ENCODE measurements at places on chromosomes 2 and 18.

DNA sequence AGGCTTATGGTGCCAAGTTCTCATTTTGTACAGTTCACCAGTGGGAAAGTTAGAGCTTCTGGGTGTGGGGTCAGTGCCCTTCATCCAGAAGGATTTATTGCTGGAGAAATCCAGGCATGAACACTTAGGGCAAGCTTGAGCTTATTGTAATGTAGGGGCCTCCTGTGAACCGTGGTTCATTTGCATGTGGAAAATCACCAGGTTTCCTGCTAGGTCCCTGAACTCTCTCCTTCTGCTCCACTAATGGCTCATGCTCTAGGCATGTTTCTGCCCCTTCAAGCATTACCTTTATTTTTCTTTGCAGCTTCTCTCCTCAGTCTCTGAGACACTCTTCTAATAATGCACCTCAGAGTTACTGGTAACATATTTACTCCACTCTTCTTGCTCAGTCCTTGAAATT lies 79.3 kb upstream of the FAM98A start:
- no peak for DNase-seq

- DNase-seq = no peak
Measured at GRCh38 chr18:63249771-63250170, 69.8 kb downstream of the BCL2 start.

DNA sequence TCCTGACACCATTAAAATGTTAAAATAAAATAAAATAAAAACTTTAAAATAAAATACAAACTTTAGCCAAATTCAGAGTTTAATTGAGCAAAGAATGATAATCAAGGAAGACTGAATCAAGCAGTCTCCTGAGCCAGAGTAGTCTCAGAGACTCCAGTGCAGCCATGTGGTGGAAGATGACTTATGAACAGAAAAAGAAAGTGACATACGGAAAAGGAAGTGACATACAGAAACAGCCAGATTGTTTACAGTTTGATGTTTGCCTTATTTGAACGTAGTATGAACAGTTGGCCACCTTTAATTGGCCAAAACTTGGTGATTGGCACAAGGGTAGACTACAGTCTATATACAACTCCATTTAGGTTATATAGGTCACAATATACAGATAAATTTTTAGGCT lies 787.2 kb downstream of the ADCYAP1 start:
- no peak for DNase-seq

- peak; percentile 3 for DNase-seq
Measured at GRCh38 chr2:167293172-167293781, 405.0 kb downstream of the XIRP2 start.

GRCh38 chr18:68177807-68178702 lies 536.9 kb downstream of the TMX3 start:
- DNase-seq = peak; percentile 96

DNA sequence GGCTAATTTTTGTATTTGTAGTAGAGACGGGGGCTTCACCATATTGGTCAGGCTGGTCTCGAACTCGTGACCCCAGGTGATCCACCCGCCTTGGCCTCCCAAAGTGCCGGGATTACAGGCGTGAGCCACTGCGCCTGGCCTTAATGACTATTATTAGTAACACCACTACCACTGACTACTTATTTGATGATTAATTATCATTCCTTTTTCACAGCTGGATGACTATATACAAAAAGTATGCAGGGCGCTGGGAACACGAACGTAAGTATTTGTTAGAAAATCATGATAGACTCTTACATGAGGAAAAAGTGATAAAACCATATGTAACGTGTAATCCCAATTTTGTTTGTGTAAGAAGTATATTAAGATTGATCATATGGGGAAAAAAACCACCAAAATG lies 21.6 kb downstream of the DARS1 start:
- peak; percentile 19 for DNase-seq

- DNase-seq = no peak
Measured at GRCh38 chr2:80019571-80020460, 284.7 kb downstream of the LRRTM1 start.

DNA sequence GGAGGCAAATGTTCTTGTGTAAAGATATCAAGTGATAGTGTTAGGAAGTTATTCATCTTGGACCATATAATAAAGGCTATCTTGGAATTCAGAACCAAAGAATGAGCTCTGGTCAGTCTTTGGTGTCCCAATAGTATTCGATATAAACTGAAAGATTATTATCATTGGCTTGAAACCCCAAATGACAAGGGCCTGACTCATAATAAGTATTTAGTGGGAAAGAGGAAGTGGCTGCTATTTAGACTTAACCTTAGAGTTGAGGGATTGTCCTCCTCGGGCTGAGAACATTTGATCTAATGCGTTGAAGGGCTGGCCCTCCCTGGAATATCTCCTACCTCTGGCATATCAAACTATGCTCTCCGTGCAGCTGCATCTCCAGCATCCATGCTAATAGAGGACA lies 67.5 kb downstream of the CDH20 start:
- peak; percentile 74 for DNase-seq

DNA sequence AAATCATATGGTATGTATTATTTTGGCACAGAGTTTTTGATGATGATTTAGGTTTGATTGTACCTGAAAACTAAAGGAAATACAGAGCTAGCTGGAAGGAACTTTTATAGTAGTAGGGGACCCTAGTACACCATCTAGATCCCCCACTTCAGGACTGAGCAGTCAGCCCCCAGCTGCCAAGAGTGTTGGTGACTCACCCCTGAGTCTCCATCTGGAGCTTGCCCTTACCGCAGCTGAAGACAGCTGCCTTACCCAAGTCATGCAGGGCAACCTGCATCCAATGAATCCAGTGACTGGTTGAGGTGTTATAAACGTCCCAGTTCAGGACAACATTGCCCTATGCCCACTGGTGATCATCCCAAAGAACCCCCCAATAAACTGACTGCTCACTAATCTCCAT lies 15.3 kb downstream of the PMS1 start:
- DNase-seq = peak; percentile 60

DNA sequence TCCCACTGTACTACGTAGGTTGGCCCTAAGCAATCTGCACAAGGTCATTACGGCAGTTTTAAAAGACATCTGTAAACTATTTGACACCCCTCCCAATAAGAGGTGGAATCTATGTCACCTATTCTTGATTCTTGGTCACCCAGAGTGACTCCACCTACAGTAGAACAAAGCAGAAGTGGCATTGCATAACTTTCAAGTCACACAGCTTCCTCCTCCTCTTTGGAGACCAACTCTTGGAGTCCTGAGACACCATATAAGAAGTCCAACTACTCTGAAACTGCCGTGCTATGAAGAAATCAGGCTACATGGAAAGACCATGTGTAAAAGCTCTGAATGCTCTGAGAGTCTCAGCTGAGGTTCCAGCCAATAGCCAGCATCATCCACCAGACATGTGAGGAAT lies 253.5 kb upstream of the CDH20 start:
- DNase-seq = no peak

- DNase-seq = no peak
Measured at GRCh38 chr2:24909555-24910177, 10.4 kb downstream of the ADCY3 start.

DNA sequence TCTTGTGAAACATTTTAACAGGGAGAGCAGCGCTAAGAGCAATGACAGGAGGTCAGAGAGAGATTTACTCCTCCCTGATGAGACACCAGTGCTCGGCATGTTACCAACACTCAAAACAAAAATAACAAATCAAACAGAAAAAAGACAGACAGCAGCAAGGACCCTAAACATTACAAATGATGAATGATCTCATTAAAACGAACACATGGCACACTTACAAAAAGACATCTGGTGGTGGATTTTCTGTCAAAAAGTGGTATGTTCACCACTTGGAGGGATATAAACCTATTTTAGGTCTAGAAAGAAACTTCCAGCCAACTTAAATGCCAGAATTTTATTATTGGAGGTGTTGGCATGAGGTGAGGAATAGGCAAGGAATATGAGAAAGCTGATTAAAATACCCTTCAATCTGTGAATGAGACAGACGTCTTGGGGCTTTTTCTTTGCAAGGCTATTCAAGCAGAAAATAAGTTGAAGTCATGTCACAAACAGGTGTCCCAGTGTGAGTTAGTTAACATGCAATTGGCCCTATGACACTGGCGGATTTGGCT lies 112.8 kb downstream of the PRELID3A start:
- no peak for DNase-seq

DNA sequence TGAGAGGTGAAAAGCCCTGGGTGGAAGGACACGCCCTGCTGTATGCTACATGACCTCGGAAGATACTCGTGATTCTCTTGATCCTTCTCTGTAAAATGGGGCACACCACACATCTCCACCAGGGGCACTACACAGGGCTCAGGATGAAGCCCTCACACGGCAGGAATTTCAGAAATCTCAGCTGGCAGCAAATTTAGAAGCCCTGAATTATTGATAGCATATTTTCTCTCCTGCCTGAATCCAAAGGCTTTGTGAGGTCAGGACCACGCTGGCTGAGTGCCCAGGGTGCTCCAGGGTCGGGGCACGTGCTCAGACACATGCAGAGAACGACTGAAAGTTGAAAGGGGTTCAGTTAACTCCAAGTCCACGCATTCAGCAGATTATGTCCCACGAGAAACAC lies 42.1 kb upstream of the GALR1 start:
- peak; percentile 76 for DNase-seq

DNA sequence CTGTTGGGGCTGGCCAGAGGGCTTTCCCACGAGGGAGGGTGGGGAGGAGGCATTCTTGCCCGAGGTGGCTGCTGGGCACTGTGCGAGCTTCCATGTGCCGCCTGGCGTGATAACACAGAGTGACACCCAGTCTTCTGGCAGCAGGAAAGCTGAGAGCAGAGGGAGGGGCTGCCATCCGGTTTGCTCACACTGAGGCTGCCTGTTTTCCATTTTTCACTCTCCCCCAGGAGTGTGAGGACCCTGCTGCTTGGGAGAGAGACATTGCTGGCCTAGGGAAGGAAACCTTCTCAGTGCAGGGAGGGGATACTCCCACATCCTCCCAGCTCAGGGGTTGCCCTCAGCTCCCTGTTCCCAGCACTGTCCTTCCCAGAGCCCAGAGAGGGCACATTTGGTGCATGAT lies 73.1 kb downstream of the INHBB start:
- no peak for DNase-seq

DNA sequence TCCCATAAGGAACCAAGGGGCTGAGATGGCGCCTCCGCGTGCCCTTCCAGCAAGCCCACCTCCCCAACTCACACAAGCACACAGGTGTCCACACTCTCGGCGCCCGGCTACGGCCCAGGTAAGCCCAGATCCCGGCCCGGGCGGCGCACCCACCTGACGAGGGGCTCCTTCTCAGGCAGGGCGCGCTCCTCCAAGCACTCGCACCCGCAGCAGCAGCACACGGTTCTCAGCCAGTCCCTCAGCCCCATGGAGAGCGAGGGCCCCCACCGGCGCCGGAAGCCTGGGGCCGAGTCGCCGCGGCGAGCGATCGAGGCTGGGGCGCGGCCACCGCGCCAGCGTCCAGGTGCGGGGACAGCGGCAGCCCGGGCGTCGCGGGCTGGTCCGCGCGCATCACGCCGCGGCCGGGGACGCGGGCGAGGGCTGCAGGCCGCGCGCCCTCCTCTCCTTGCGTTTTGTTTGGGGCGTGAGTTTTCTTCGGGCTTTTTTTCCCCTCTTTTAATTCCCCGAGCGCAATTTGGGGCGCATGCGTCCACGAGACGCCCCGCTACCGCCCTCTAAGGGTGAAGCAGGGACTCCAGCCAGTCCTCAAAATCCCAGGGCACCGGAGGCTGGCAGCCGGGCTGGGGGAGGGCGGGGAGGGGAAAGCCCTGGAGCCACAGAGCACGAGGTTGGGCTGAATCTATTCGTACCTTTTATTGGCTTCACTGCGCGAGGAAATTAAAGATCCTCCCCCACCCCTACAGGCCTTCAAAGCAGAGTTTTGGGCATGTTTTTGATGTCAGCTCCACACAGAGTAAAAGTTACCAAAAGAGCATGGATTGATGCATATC lies at the start of gene MREG:
MREG (minus strand) TSS at position 472 of the 830 bp plus-strand sequence; CDS start at position 248, 224 bp downstream.
- DNase-seq = peak; percentile 66

DNA sequence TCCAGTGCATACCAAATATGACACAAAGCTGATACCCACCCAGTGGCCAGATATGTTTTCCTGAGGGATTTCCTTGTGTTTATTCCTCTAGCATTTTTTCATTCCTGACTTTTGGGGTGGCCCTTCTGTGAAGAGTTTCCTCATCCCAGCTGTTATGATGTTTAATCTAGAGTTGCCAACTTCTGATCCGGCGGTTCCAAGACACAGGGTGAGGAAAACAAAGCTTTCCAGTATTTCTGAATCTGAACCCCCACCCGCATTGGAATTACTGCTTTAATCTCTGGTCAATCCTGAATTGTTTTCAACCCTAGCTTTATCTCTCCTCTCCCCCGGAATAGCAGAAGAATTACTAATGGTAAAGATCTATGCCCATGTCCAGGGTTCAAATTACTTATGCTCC lies 39.2 kb upstream of the PNPT1 start:
- no peak for DNase-seq

GRCh38 chr2:204265681-204266181 lies 279.5 kb upstream of the PARD3B start:
- no peak for DNase-seq

DNA sequence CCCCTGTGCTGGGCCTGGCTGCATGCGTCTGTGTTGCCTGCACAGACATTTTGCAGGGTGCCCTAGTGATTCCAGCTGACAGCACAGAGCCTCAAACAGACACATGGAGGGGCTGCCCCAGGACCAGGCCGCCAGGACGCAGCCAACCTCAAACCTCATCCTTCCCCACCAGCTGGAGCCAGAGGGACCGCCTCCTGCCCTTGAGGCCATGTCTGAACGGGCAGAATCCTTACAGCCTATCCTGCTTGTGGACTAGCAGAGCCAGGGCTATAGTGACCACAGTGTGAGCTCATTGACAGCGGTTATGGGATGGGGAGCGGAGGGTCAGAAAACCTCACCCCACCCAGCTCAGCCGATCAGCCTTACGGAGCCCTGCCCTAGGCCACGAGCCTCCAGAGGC lies 22.4 kb downstream of the ODC1 start:
- no peak for DNase-seq

Measured in brain microvascular endothelial cell (primary cell).